Activated naive CD4-positive, alpha-beta T cell treated with anti-CD3 and anti-CD28 coated beads, Interleukin-2, amount 50 U/mL, for 72 hours (primary cell): ENCODE measurements at places on chromosomes 6 and 20. TPM values are rescaled to one million over a fixed set of nuclear protein-coding genes. Genes with fewer than 3 reads are reported as not detected.

Gene GHRH
- not detected for total RNA-seq

- DNase-seq: no peak
These were observed 365.2 kb upstream of the POU3F2 start for GRCh38 chr6:98469141-98469540.

DNA sequence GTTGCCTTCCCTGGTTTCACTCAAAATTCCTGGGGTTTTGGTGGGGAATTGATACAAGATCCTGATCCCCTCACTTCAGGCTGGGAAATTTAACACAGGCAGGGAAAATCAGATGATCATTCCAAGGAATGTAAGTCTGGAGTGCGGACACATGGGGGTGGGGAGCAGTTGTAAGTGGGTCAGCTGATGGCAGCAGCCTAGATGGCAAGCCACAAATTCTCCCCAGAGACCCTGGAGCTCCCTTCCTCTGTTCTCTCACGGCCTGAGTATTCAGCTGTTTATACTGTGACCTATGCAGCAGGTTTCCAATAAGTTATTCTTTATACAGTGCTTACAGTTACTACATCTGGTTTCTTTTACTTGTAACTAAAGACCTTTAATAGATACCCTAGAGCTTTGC lies 144.9 kb downstream of the SH3BGRL2 start:
- DNase-seq: no peak

DNA sequence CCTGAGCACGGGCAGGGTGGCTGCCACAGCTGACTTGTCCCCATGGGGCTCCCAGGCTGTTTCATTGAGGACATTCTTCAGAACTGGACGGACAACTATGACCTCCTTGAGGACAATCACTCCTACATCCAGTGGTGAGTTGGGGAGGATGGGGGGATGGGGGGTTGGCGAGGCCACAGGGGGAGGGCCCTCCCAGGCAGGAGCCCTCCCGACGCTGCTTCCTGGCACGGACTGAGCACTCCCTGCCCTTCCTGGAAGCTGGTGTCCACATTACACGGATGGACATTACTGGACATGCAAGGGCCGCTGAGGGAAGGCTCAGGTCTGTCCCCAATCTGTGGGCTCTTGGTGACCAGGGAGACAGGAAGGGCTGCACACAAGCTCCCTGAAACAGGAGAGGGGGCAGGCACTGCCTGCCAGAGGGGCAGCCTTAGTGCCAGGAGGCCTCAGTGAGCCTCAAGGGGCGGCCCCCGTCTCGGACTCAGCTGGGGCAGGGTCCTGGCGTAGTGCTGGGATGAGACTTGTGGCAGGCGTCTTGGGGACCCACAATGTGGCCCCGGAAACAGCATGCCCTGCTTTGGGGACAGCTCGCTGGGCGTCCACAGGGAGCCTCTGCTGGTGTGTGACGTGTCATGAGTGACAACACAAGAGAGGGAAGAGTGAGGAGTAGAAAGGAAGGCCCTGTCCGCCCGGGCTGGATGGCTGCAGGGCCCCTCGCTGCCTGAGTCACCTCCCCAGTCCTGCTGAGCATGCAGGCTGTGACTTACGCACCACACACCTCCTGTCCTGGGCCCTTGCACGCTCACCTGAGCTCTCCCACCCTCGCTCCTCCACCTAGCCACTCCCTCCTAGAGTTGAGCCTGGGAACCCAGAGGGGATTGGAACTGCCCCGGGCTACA lies 5.1 kb downstream of the OGFR start:
- DNase-seq: no peak

DNA sequence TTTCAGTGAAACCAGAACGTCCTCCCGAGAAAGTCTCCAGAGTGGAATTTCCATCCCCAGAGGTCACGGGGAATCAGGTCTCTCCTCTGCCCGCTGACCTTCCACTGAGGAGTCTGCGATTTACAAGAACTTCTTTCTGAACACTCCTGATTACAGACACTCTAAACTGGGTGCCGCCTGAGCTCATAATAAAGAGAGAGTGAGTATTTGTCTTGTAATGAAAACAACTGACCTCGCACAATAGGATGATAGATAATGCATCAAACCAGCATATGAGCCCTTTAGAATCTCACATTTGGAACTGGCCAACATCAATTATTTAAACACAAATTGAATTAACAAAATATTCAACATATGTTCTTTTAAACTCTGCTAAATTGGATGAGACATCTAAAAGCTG lies 47.5 kb downstream of the DLL1 start:
- DNase-seq: no peak
